ENCODE measurements at places on chromosomes 7 and 10.

GRCh38 chr10:77609781-77610272, 27.8 kb downstream of the KCNMA1 start:
- no peak for DNase-seq

DNA sequence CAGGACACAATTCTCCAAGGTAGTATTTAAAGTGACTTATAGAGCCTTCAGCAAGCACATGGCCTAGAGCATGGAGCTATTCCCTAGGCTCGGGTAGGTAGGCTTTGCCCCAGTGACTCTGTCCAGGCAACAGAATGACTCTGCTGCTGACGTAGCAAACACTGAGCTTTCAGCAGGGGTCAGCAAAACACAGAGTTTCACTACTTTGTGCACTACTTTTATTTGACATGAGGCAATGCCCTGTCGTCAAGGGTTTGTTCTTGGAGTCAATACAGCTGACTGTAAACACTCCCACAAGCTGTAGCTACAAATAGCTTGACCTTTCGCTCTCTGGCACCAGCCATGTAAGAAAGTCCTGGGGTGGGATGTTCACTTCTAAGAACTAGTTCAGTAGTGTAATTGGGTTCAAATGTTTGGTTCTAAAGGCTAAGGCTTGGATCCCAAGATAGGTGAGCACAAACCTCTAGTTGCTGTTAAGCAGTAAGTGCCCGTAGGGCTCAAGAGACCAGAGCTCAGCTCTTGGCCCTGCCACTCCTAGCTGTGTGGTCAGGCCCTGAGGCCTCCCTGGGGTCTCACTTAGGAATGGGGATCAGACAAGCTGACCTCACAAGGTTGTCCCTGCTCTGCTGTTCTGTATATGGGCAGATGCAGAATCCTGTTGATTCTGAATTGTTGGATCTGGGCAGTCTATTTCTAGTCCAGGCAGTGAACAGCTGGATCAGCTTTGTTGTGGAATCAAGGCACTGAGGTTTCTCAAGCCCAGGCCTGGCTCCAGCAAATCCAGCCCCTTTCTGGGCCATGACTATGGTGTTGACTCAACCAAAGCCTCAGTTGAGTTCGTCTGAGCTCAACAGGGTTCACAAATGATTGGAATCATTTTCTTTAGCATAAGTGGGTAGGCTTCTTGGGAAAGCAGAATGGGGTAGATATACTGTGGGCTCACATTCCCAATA, 10.7 kb downstream of the NODAL start:
- DNase-seq: no peak

GRCh38 chr7:45888993-45889366, 692 bp downstream of the IGFBP1 start:
- no peak for DNase-seq

GRCh38 chr10:86194684-86195083, 171.9 kb downstream of the GRID1 start:
- no peak for DNase-seq

DNA sequence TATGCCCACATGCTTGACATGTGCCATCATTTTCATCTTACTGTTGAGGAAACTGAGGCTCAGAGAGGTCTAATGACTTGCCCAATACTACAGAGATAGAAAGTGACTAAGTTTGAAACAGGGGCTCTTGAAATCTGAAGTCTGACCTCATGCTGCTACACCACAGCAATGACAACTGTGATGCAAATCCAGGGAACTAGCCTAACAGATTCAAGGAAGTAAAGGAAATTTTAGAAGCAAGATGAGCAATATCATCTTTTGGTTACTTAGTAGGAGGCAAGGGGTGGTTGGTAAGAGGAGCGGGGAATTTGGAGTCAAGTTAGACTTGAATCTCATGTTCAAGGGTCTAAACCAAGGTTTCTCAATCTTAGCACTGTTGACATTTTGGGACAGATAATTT, 26.3 kb upstream of the OSBPL3 start:
- no peak for DNase-seq

DNA sequence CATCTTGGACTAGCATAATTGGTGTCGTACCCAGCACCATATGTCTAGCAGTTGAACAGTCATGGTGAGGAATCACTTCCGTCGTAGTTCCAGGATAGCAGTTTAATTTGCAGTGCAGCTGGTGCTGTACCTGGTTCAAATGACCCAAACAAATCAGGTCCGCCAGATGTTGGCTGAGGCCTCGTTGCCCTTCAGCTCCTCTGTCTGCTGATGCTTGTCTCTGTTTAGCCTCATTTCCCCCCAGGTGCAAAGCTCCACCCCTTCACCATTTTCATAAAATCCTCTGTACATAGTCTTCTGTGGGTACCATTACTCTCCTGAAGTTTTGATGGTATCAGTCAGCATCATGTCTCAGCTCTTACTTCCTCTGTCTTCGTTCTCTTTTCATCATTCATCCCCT, 35.1 kb downstream of the UMAD1 start:
- DNase-seq: no peak

DNA sequence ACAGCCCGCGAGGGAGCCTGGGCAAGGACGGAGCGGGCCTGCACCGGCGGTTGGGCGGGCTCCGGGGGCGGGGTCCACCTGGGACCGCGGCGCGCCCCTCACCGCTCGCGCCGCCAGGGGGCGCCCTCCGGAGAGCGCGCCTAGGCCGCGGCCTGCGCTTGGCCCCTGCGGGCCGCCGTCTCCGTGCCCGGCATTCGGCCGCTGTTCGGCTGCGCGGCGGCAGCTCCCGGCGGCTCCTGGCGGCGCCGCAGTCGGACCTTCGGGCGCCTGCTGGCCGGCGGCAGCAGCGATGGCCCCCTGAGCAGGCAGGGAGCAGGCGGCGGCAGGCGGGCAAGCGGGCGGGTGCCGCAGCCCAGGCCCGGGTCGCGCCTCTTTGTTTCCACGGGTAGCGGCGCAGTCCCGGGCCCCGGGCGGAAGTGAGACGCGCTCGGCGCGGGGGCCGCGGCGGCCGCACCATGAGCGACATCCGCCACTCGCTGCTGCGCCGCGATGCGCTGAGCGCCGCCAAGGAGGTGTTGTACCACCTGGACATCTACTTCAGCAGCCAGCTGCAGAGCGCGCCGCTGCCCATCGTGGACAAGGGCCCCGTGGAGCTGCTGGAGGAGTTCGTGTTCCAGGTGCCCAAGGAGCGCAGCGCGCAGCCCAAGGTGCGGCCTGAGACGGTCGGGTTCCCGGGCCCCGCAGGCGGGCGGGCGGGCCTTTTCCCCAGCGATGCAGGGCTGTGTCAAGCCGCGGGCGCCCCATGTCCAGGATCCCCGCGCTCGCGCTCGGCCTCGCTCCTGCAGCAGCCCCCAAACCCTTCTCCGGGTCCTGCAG, at the start of gene INTS15:
Gene INTS15, plus strand, starts transcription at position 193 of the 816 bp plus-strand sequence. Its CDS starts 263 bp downstream, at position 456.
- DNase-seq: peak; percentile 74

DNA sequence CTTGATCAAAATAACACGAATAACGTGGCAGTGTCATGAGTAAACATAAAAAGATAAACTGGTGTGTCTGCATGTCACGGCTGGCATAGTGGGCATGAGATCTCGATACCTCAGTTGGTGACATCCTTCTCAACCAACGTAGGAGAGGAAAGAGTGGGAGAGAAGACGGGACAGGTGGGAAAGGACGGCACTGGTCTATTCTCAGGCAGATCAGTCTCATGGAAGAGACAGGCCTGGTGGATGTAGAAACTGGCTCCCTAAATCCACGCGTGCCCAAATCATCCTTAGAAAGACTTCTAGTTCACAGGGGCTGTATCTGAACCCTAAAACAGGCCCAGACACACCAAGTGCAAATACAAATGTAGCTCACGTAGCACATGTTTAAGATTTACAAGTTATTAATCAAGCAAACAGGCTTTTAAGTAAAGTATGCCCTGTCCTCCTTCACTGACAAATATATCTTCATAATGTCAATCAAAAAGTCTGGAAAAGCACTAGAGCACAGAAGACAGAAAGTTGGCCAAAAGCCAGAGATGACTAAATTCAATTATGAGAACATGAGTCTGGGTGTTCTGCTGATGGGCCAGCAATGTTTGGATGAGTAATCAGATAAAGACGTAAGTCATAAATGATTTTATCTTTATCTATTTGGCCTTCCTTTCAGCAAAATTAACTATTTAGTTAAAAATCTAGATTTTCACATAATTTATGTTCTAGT, 56.3 kb downstream of the SFMBT2 start:
- DNase-seq: no peak

DNA sequence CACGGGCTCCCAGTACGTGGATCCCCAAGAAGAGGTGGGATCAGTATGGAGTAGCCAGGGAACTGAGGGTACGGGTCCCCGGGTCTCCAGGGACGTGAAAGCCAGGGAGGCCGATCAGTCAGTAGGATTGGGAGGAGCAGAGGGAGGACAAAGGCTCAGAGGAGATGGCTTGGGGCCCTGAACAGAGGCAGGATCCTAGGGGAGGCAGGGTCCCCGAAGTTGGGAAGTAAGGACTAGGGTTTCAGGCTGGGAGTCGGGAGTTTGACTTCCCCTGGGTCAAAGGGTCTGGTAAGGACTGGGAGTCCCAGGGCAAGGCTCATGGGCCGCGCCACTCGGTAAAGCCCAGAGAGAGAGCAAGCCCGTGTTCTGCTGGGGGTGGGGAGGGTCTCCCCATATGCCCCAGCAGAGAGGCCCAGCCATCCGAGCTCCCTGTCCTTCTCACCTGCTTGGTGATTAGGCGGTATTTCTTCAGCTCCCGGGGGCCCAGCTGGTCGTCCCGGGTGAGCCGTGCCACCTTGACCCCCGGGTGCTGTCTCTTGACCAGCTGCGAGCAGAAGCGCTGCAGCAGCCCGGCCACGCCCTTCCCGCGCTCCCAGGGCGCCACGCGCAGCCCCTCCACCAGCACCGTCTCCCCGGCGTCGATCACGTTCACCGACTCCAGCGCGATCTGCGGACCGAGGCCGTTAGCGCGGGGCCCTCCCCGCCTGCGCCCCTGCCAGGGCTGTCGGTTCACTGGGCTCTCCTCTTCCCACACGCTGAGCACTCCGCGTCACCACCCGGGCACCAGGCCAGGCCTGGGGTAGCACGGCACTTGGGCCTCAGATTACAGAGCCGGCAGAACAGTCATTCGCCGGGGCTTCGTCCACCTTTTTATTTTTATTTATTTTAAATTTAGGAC, 7.0 kb downstream of the NAT16 start:
- no peak for DNase-seq

GRCh38 chr10:37765216-37765615, 92.2 kb downstream of the ZNF248 start:
- DNase-seq: no peak

GRCh38 chr7:78015574-78016260, 217.1 kb downstream of the PHTF2 start:
- no peak for DNase-seq

GRCh38 chr10:93208717-93209464, 135.2 kb downstream of the CYP26A1 start:
- no peak for DNase-seq

DNA sequence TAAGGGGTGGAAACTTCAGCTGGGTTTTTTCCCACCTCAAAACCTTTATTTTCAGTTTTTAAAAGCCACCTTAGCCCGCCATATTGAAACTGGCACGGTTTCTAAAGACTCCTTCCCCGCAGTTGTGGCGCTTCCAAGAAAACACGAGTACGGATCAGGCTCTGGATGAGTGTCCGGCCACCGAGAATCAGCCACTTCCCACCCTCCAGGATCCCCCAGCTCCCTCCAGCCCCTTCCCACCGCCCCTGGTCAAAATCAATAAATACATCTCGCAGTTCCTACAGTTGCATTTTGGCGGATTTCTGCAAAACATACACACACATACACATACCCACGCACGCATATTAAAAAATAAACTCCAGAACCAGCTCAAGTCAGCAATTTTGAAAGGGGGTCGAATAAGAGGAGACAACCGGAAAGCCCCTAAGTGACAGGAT, 1.1 kb downstream of the SFMBT2 start:
- DNase-seq: no peak

GRCh38 chr7:137798073-137798763, 48.6 kb downstream of the DGKI start:
- DNase-seq: no peak

GRCh38 chr10:4719036-4719435, 107.0 kb upstream of the AKR1E2 start:
- DNase-seq: no peak

- DNase-seq: no peak
Measured at GRCh38 chr7:132464740-132465139, 111.5 kb downstream of the PLXNA4 start.

DNA sequence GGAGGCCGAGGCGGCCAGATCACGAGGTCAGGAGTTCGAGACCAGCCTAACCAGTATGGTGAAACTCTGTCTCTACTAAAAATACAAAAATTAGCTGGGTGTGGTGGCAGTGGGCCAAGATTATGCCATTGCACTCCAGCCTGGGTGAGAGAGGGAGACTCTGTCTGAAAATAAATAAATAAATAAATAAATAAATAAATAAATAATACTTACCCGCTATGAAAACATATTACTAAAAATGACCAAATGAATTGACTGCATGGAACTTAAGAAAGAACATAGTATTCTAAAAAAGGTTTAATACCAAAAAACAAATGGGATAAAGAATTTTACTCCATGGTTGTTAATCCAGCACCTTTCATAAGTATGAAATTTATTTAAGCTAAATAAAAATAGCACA, 305.0 kb downstream of the GATA3 start:
- DNase-seq: no peak

- peak; percentile 78 for DNase-seq
Measured at GRCh38 chr10:78974617-78975317, 94.0 kb upstream of the ZMIZ1 start.

GRCh38 chr10:35372329-35372728, 36.0 kb downstream of the CCNY start:
- no peak for DNase-seq

DNA sequence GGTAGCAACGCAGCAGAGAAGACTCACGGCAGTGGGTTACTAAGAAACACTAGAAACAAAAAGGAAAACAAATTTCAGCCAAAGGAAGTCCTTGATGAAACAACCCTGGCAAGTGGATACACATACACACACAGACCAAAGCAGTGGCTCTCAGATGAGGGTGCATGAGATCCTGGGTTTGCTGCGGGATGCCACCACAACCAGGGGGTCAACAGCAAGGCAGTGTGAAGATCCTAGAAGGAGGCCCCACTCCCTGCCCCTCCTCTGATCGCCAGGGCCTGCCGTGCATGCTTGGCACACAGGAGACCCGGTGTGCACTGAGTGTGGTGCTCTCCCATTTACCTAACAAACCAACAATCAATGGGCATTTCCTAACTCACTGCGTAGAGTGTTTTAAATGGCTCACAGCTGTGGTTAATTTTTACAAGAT, 252.3 kb upstream of the KLF14 start:
- no peak for DNase-seq

DNA sequence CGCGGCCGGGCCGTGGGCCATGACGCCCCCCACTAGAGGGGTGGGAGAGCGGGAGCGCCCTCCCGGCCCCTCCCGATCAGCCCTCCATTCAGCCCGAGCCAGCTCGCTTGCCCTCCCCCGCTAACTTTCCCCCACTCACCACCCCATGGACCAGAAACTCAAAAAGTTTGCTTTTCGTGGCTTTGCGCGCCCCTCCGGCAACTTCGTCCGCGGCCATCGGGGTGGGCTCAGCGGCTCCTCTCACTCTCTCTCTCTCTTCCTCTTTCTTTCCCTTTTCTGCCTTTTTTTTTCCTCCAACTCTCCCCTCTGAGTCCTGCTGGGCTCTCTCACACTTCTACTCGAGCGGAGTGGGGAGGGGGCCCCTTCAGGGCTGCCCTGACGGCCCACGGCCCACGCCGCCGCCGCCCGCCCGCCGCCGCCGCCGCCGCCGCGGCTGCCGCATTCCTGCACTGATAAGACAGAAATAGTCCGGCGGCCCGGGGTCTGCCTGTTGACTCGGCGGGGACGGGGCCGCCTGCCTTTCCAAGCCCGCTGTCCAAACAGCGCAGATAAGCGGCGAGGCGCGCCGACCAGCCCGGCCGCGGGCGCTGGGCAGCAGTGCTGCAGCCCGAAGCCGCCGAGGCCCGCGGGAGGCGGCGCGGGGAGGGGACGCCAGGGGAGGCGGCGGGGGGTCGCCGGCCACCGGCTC, at the start of gene SMARCD3:
Gene SMARCD3, minus strand, starts transcription at position 349 of the 688 bp plus-strand sequence. Its CDS starts 132 bp downstream, at position 217.
- peak; percentile 72 for DNase-seq

GRCh38 chr10:103703941-103704919, 151.1 kb downstream of the SH3PXD2A start:
- DNase-seq: peak; percentile 95
